ENCODE measurements at places on chromosomes 1 and 21.

DNA sequence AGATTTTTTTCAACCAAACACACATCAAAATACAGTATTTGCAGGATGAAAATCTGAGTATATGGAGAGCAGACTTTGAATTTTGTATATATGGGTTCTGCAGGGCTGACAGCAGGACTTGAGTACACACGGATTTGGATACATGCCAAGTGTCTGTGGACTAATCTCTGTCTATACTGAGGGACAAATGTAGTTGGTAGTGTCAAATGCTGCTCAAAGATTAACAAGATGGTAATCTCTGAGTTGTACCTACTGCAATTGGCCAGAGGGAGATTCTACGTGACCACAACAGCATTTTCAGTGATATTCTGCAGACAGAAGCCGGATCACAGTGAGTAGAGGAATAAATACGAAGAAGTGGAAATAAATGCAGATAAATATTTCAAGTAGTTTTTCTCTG, 43.4 kb downstream of the SHCBP1L start:
- no peak for DNase-seq

GRCh38 chr1:79920960-79921669, 914.6 kb upstream of the ADGRL4 start:
- DNase-seq = no peak

- DNase-seq = no peak
These were observed 114.8 kb upstream of the NCAM2 start for GRCh38 chr21:20883408-20883800.

- no peak for DNase-seq
These were observed 192.5 kb upstream of the GREM2 start for GRCh38 chr1:240804475-240804874.

- DNase-seq = no peak
These were observed 745.8 kb downstream of the MRPL39 start for GRCh38 chr21:24861471-24861870.

DNA sequence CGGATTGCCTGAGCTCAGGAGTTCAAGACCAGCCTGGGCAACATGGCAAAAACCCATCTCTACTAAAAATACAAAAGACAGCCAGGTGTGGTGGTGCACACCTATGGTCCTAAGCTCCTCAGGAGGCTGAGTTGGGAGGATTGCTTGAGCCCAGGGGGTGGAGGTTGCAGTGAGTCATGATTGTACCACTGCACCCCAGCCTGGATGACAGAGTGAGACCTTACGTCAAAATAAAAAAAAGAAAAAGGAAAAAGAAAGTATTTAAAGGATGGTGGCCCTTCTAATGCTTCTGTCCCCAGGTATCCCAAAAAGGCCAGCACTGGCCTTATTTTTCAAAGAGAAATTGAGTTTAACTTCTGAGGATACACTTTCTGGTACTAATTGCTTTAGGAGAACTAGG, 1.7 kb downstream of the IKBKE start:
- no peak for DNase-seq

DNA sequence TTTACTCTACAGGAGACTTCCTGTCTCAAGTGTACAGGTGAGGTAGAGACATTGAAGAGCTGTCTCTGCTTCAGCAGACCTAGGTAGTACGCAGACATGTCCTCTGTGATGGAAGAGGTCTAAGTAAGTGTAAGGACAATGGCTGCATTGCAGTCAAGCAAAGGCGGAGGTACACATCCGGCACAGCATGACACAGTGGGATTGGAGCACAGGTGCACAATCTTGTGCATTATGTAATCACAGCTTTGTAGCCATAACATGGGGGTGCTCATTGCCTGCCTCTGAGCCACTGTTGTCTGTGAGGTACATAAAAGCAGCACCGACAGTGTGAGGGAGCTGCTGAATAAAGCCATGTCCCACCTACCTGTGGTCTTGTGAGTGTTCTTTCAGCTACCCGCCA, 66.4 kb upstream of the CCDC190 start:
- DNase-seq = no peak

GRCh38 chr1:9429342-9429711, 109.9 kb upstream of the SLC25A33 start:
- no peak for DNase-seq
